ENCODE measurements at places on chromosomes 7 and 10.

- DNase-seq: no peak
These were observed 127.2 kb downstream of the TEX36 start for GRCh38 chr10:125555743-125556142.

- peak; percentile 11 for DNase-seq
These were observed 216.9 kb downstream of the POLR1F start for GRCh38 chr7:19491821-19492452.

- DNase-seq: no peak
These were observed 11.1 kb upstream of the CPA1 start for GRCh38 chr7:130369110-130369711.

- DNase-seq: no peak
These were observed 153.2 kb downstream of the NRBF2 start for GRCh38 chr10:63286340-63286739.

GRCh38 chr7:132646052-132646451 is 69.8 kb upstream of the PLXNA4 start:
- no peak for DNase-seq

DNA sequence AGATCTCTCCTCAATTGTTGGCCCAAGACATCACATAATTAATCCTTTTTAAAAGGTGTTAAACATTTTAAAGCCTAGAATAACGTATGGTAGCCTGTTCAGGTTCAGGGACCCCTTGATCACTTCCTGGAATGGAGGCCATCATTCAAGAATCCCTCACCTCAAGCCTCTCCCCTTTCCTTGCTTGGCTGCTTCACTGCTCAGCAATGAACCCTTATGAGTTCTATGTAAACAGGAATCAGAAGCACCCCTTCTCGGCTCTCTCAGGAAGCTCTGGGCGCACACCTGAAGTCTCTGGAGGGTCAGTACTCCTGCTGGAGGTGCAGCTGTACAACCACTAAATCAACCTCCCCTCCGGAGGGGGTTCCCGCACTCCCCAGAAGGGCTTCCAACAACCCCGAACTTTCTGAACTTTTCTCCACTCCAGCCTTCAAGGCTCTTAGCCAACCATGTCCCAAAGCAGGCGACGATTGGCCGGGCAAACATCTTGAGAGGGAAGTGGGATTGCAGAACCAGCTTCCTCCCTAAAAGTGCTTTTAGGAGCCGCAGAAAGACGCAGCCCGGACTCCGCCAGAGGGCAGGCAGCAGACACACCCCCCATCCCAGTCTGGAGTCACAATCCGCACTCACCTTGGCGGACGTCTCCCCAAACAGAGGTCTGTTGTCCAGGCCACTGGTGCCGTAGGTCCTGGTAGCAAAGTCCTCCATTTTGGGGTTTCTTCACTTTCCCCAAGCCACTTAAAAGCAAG is 562 bp downstream of the TMEM243 start:
- DNase-seq: no peak

DNA sequence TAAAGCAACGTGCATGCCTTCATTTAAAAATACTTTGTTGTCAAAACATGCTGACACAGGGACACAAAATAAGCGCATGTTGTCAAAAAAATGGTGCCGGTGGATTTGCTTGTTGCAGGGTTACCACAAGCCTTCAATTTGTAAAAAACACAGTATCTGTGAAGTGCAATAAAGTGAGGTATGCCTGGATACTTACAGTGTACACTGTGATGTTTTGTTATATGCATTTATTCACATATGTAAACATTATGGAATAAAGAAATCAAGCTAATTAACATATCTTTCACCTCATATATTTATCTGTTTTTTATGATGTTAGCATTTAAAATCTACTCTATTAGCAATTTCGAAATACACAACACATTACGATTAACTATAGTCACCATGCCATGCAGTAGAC is 202.6 kb upstream of the FZD8 start:
- DNase-seq: no peak

GRCh38 chr10:77532068-77532467 is 105.5 kb downstream of the KCNMA1 start:
- DNase-seq: no peak

DNA sequence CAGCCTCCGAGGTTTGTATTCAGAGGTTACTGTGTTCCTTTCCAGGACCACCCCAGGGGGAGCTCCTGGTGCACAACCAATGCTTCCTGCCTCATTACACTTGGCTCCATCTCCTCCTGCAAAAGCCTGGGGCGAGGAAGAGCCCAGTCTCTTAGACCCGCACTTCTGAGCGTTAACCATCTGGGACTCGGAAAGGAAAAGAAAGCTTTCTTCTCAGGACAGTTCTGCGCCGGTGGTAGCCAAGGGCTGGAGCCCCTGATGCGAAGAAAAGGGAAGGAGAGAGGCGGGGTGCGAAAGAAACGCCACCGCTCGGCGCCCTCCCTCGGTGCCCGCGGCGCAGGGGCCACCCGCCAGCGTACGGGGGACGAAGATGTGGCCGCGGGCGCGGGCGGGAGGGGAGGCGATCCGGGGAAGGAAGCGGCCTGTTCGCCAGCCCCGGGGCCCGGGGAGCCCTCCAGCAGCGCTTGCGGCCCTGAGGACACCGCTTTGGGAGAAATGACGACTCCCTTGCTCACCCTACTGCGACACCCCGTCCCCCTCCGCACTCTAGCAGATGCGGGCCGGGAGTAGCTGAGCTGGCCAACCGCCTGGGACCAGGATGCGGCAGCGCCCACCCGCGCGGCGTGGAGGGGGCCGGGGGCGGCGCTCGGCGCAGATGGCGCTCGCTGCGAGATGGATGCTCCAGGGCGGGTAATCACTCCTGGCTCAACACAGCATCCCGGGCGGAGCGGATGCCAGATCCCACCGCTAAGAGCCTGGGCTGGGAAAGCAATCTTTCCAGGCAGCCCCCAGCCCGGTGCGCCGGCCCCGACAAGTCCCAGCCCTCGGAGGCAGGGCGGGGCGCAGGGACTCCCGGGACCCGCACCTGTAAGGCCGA is 1.3 kb downstream of the NRCAM start:
- peak; percentile 67 for DNase-seq

DNA sequence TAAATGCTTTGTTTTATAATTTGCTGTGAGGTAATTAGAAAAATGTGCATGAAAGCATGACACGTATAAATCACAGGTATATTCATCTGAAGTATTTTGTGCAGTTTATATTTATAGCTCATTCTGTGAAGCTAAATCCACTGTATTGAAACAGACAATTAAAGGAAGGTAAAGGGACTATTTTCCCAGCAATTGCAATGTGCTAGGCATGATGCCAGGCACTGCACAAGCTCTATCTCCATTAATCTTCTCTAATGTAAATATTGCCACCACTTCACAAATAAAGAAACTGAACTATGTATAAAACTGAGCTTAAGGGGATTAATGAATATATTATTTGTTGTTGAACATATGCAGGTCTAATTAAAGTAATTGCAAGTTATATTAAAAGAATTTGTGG is 1012.5 kb downstream of the NRG3 start:
- no peak for DNase-seq

DNA sequence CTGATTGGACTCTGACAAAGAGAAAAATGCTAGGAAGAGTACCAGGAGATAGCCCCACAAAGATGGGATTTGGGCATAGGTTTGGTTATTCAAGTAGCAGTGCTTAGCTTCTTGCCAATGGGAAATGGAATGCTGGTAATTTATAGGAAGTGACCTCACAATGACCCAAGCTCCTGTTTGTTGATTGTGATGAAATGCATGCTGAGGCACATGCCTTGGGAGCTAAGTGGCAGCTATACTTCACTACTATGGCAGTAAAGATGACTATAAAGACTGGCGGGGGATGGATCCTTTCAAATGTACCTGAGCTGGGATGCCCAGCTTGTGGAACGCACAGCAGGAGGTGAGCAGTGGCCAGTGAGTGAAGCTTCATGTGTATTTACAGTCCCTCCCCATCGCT is 153.8 kb downstream of the ZNF22 start:
- no peak for DNase-seq

DNA sequence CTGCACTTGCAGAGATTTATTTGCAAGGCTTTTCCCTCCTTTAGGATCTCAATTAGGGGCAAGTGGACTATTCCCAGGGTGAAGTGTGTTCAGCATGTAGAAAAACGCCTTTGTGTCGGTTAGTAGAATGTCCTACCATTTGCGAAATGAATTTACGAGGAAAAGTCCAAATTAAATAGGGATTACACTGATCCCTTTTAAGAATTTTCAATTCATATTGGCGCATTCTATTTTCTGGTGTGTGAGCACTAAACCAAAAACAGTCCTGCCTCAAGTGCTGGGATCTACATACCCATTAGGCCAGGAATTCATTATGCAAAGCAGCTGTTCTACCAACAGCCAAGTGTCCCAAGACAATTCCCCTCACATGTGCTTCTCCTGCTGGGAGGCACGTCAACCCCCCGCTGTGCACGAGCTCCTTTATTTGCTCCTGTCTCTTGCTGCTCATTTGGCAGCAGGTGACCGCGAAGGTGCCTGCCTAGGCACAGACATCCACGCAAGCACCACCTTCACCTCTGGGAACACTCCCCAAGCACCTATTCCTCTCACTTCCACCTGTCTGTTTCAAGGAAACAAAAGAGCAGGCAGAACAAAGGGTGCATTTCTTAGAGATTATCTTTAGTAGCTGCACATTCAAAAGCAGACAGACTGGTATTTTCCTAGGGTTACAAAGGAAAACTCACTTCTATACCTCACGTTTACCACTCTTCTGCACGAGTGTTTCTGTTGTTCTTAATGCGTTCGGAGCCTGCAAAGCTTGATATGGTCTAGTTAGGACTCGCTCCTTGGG is 134.6 kb upstream of the FGFR2 start:
- DNase-seq: peak; percentile 12

- no peak for DNase-seq
These were observed 213.0 kb upstream of the SMIM30 start for GRCh38 chr7:113331155-113331898.

GRCh38 chr7:105185290-105186010 is 171.4 kb downstream of the KMT2E start:
- DNase-seq: no peak

DNA sequence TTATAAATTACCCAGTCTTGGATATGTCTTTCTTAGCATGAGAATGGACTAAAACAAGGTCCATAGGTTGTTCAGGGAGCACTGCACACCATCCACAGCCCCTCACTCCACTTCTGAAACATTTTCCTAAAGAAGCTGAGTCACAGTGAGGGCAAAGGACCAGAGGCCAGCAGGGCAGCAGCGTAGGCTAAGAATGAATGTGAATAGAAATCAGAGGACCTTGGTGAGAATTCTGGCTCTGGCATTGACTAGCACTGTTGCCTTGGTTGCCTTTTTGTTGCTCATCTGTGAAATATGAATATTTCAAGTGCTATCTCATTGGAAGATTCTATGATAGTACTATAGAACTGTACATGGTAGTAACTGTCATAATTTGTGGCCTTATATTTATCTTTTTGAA is 41.7 kb upstream of the TOMM7 start:
- DNase-seq: no peak

GRCh38 chr10:25804505-25804904 is 129.5 kb upstream of the MYO3A start:
- DNase-seq: peak; percentile 3

DNA sequence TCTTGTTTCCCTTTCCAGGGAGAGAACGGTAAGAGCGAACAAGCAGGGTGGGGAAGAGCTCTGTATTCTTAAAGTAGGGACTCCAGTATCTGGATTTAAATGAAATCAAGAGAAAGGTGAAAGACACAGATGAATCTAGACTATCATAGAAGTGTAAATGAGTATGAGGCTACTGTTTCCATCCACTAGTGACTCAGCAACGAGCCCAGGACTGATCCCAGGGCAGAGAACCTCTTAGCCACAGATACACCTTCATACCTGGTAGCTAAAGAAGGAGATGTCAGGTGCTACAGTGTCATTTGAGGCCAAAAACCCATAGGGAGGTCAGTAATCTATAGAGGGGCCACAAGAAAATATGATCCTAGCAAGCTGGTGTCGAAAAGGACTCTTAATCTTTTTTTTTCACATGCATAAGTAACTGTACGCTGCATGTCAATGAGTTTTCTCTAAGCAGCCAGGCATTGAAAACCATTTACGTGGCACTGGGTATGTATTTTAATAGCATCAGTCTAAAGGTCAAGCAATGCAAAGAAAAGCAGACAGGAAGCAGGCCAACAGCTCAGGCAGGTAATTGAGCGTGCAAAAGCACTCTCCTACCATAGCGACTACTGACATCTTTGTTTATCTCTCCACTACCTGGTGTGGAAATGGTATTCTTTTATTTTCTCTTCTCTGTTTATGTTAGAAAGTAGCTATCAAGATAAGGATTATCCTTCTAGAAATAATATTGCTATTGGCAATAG is 91.5 kb upstream of the EGR2 start:
- peak; percentile 77 for DNase-seq

DNA sequence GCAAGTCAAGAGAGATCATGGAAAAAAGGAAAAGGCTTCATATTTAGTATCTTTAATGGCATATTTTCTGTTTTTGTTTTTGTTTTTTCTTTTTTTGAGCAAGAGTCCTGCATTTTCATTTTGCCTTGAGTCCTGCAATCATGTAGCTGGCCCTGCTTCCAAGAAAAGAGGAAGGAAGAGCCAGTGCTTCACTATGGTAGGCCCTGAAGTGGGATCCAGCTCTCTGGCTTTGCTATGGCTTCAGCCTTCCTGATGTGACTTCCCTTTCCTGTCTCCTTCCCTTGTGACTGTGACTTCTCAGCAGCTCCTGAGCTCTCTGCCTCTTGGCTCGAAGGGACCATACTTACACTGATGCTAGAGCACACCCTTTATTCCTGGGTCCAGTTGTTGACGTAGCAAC is 512.3 kb downstream of the INHBA start:
- DNase-seq: no peak

- DNase-seq: no peak
These were observed 562.9 kb upstream of the POT1 start for GRCh38 chr7:125492521-125492920.

- DNase-seq: no peak
These were observed 44.6 kb downstream of the CFAP46 start for GRCh38 chr10:132897516-132898381.

DNA sequence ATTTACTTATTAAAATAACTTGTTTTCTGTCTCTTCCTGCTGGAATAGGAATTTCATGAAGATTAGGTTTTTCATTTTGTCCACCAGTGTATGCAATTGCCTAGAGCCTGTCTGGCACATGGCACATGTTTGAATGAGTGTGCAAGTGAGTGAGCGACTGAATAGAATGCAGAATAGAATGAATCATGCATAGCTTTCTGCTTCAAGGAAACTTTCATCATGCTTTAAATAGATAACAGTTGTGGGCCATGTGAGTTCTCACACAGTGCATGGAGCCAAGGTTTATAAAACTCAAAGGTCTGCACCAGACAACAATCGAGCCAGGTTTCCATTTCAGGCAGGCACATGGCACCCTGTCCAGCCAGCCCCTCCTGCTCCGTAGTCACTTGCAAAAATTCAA is 74.2 kb upstream of the HECW1 start:
- DNase-seq: no peak

DNA sequence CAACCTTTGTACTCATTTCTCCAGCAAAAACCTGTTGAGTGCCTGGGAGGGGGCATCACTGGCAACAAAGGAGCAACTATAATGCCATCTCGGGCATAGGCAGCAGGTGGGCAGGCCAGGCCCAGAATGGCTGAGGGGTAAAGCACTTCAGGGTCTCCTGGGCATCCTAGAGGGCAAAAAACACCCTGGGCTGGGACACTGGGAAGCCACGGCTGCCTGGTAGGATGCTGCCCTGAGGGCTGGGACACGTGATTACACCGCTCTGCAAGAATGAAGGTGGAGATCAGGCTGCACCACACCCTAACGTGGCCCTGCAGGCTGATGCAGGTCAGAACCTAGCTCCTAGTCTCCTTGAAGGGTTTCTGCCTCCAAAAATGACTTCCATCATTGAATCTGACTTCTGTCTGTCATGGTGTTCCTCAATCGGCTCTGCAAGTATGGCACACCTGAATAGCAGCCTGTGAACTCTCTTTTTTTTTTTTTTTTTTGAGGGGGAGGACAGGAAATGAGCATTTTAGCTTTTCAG is 4.5 kb upstream of the TRAPPC14 start:
- no peak for DNase-seq

- DNase-seq: peak; percentile 26
These were observed 151.5 kb downstream of the ANK3 start for GRCh38 chr10:60237977-60238758.

Data from COR-L47 (cell line).